ENCODE measurements at places on chromosomes 6 and 20.

- no peak for DNase-seq
These were observed 404.1 kb downstream of the FOXA2 start for GRCh38 chr20:22180244-22180643.

GRCh38 chr6:16743664-16744210 lies 17.5 kb downstream of the ATXN1 start:
- no peak for DNase-seq

GRCh38 chr20:57051096-57051495 lies 215.3 kb downstream of the BMP7 start:
- no peak for DNase-seq

GRCh38 chr20:56245761-56246160 lies 2.8 kb upstream of the MC3R start:
- no peak for DNase-seq

DNA sequence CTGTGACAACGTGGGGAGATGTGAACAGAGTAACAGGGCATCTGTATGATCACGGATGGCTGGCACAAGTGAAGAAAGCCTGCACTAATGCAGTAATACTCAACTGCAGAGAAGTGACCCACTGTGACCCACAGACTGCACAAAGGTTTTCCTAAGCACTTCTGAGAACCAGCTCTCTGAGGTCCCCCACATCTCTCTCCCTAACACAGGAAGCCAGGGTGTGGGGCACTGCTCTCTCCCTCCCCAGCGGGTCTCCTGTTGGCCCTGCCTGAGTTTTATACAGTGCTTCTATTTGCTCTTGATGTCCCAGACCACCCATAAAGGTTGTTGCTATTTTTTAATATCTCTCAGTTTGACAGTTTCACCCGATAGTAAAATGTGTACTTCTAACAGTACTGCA lies 11.3 kb downstream of the APMAP start:
- DNase-seq, result no peak

- no peak for DNase-seq
These were observed 26.0 kb upstream of the SLC22A2 start for GRCh38 chr6:160284575-160284974.

- no peak for DNase-seq
These were observed 54.3 kb downstream of the PPP1R14C start for GRCh38 chr6:150196942-150197745.

GRCh38 chr20:46648903-46649649 lies 2.2 kb downstream of the SLC13A3 start:
- DNase-seq, result no peak

- DNase-seq, result no peak
These were observed 1.3 kb downstream of the KCNQ2 start for GRCh38 chr20:63471002-63471716.

- no peak for DNase-seq
These were observed 85.6 kb downstream of the SNX5 start for GRCh38 chr20:17882834-17883591.

DNA sequence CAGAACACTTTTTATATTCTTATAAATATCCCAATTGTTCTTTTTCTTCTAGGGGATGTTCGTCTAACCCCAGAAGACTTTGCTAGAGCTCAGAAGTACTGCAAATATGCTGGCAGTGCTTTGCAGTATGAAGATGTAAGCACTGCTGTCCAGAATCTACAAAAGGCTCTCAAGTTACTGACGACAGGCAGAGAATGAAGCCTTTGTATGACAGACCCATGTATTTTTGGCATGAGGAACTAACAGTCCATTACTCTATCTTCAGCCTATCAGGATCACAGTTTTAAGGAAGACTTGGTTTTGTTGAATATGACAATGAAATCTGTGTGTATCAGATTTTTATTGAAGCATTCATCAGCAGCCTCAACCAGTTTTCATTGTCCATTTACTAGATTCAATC lies 71.4 kb downstream of the VTA1 start:
- no peak for DNase-seq

DNA sequence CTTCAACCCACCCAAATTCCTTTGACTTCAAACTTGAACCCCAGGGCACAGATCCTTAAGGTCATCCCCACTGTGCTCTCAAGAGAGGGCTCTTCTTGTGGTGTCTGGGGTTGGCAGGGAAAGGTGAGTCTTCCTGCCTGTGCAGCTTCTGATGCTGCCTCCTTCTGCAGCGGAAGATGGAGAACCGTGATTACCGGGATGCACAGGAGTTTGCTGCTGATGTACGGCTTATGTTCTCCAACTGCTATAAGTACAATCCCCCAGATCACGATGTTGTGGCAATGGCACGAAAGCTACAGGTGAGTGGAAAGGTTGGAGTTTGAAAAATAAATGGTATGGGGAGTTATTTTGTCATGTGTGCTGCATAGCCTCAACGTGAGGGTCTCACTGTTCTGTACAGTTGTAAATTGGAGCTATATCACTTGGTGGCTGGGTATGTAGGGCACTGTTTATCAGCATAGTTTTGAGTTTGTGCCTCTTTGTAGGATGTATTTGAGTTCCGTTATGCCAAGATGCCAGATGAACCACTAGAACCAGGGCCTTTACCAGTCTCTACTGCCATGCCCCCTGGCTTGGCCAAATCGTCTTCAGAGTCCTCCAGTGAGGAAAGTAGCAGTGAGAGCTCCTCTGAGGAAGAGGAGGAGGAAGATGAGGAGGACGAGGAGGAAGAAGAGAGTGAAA lies 9.0 kb downstream of the BRD2 start:
- DNase-seq, result no peak

DNA sequence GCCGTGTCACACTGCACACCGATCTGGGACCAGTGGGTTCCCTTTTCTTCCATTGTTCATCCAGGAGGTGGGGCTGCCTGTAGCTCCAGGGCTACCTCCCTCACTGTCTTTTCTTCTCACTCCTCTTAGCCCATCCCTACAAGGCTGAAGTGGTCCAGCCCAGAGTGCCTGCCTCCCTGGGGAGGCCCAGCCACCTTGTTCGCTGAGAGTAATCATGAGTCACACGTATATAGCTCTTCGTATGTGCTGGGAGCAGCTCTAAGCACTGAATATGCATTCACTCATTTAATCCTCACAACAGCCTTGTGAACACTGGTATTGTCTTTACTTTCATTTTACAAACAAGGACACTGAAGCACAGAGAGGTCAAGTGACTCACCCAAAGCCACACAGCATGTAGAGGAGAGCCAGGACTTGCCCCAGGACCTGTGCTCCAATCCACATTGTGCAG lies 14.7 kb upstream of the CCDC167 start:
- DNase-seq, result no peak

DNA sequence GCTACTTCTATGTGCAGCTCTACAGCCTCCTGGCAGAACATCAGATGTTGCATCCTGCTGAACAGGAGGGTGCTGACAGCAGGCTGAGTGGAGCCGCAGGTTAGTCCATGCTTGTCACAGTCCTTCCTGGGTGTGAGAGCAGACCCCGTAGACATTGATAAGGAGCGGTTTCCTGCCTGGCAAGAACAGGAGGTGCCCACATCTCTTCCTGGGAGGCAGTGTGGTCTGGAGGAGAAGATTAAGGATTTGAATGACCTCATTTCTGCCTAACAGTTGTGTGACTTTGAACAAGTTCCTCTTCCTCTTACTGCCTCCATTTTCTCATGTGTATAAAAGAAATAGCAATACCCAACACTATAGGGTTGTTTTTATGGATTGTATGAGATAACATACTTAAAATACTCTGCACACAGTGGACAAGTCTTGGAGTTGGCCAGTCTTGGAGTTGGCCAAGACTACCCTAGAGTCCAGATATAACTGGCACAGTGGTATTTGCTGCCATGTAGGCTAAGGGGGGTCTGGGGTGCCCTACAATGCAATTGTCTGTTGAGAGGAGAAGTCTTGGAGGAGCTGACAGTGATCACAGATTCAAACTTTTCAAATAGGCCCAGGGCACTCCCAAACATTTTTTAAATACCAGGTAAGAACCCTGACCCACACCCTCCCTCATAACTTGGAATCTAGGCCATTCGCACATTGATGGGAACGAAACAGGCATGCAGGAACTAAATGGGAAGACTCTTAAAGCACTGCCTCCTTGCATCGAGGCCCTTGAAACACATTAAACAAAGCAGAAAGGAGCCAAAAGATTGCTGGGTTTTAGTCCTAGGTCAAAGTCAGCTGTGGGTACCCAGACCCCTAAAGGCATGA lies 32.6 kb upstream of the TBC1D7 start:
- DNase-seq, result no peak

- no peak for DNase-seq
These were observed 56.3 kb downstream of the PREX1 start for GRCh38 chr20:48771542-48771941.

GRCh38 chr6:11780097-11780428 lies 1.5 kb upstream of the ADTRP start:
- no peak for DNase-seq

DNA sequence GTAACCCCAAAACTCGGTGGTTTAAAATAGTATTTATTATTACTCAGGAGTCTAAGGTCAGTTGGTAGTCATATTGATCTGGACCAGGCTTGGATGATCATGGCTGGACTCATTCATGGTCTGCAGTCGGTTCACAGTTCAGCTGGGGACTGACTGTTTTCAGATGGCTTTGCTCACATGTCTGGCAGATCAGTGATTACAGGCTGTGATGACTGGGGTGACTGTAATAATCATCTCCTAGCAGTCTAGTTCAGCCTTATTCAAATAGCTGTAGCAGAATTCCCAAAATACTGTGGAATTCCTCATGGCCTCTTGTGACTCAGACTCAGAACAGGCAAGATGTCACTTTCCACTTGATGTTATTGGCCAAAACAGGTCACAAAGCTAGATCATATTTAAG lies 16.4 kb upstream of the NT5DC1 start:
- DNase-seq, result no peak

DNA sequence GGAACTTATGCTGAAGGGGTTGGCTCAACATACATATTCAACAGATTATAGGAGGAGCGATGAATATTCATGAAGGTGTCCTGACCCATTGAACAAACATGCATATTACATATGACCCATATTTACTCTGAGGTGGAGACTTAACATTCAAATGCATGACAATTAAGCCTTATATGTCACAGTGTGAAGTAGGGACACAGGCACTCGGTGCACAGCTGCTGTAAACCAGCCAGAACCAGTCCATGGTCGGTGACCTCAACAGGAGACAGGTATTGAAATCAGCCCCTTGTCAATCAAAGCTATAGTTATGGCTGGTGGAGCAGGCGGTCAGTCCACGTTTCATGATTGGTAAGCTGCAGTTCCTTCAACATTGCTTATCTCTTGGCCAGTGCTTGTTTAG lies 347.3 kb downstream of the THBS2 start:
- no peak for DNase-seq

DNA sequence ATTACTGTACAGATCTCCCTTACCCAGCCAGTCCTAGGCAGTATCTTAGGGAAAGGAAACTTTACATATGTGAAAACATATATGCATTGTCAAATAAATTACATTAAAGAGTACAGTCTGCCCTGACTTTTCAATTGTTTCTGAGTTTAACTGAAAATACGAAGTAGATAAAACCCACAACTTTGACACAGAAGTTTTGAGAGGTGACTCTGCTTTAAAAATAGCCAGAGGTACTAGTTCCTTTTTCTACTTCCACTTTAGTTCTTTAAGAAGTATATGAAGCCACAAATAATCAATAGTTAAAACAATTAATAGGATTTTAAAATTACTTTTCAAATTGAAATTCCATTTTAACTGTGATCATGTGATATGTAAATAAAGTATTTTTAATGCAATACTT lies 62.9 kb downstream of the BMP5 start:
- DNase-seq, result no peak

- DNase-seq, result no peak
These were observed 121.9 kb downstream of the MTHFD1L start for GRCh38 chr6:150987371-150987828.

DNA sequence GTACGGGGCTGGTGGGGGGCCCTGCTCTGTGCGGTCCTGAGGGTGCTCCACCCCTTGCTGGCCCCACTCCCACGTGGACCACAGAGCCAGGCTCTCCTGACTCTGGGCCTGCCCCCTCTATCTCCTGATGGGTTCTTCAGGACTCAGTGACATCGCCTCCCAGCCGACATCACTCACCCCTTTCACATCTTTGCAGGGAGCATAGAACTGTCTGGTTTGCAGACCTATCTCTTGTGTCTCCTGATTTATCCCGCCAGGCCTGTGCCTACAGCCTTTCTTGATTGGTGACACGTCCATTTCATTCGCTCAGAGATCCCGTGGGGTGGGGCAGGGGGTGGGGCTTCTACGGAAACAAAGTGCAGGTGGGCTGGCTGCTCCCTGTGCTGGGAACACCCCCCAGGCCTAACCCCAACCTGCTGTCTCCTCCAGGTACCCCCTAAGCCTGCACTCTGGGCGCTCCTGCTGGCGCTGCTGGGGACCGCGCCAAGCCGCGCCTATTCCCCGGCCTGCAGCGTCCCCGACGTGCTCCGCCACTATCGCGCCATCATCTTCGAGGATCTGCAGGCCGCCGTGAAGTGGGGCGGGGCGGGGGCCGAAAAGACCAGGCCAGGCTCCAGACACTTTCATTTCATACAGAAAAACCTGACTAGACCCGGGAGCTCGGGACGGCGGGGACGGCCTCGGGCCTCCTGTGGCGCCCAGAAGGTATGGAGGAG lies 1.7 kb downstream of the C20orf204 start:
- DNase-seq, result no peak

DNA sequence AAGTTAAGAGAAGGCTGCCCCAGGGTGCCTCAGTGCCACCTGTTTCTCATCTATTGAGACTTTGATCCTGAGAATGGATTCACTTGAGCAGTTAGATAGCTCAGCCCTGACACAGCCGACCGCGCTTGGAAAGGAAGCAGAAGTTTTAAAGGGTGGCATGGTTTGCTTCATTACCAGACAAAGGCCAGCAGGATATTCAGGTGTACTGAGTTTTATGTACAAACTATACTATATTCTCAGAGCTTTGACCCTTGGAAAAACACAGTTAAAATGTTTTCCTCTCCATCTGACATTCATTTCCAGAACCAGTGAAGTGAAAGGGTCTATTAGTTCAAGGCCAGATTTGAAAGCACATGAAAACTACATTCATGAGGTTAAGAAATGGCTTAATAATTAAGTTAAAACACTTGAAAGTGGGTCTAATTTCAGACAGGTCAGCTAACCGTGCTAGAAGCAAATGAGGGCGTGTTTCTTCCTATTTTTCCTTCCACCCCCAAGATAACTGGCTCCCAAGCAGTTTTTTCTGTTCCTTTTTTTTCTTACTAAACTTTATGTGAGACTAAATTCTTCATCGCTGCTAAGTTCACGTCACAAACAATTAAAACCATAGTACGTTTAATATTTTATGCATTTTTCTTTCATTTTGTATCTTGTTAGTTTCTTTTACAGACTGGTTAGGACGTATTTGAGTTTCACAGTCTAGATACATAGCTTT lies 385.3 kb upstream of the SOX4 start:
- no peak for DNase-seq

DNA sequence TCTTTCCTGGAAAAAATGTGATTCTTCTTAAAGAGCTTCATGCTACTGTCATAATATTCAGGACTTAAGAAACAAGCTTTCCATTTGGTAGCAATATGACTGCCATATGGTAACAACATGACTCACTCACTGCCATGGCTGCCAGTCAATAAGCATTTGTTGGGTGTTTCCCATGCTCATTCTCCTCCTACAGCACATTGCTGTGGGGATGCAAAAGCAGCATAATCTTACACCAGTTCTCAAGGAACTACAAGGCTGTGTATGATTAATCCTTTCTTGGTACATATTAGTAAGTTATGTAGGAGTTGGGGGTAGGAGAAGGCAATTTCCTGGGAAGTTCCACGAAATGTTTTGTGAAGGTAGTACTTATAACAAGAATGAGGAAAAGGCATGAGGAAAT lies 76.7 kb downstream of the CEP162 start:
- DNase-seq, result no peak

All from stimulated activated CD8-positive, alpha-beta memory T cell treated with anti-CD3 and anti-CD28 coated beads, Interleukin-4, amount 100 ng/mL, for 1 hour (primary cell).